ENCODE measurements at places on chromosomes 7 and 10. TPM values are rescaled to one million over a fixed set of nuclear protein-coding genes. Genes with fewer than 3 reads are reported as not detected.

- DNase-seq: no peak
These were observed 189.6 kb downstream of the CTTNBP2 start for GRCh38 chr7:117683430-117684175.

- no peak for DNase-seq
These were observed 54.8 kb downstream of the DGKI start for GRCh38 chr7:137791930-137792329.

GRCh38 chr7:112982441-112983063 lies 104.1 kb downstream of the GPR85 start:
- DNase-seq: no peak

DNA sequence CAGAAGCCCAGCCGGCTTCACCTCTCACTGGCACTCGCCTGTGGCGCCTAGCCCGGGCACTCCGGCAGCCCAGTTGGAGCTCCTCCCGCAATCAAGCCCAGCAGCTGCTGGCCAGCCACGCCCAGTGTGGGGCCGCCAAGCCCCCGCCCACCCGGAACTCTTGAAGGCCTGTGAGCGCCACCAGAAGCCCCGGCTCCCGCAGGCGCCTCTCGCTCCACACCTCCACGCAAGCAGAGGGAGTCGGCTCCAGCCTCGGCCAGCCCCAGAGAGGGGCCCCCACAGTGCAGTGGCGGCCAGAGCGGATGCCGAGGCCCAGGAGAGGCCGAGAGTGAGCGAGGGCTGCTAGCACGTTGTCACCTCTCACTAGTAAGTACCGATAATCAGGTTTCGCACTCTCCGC lies 240.7 kb downstream of the TFEC start:
- no peak for DNase-seq

DNA sequence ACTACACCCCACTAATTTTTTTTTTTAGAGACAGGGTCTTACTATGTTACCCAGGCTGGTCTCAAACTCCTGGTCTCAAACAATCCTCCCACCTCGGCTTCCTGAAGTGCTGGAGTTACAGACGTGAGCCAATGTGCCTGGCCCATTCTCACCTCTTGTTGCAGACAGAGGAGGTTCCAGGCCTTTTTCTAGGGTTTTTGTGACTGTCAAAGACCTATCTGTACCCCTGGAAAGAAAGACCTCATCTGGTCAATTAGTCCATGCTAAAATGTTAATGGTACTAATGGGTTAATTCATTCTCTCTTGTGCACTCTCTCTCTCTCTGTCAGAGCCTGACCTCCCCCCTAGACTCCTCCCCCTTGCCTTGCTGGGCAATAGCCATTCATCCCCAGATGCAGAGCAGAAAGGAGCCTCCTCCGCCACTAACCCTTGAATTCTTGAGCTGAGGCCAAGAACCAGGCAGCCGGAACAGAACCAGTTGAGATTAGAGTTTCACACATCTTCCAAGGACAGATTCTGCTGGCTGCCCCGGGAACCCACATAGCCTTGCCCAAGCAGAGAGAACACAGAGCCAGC lies 209.7 kb downstream of the SKIDA1 start:
- DNase-seq: peak; percentile 44

GRCh38 chr10:43436291-43437140 lies at the start of gene ZNF487:
Gene ZNF487 (plus strand): TSS chr10:43437111. CDS start chr10:43475814, 38,703 bp downstream.
- peak; percentile 92 for DNase-seq

DNA sequence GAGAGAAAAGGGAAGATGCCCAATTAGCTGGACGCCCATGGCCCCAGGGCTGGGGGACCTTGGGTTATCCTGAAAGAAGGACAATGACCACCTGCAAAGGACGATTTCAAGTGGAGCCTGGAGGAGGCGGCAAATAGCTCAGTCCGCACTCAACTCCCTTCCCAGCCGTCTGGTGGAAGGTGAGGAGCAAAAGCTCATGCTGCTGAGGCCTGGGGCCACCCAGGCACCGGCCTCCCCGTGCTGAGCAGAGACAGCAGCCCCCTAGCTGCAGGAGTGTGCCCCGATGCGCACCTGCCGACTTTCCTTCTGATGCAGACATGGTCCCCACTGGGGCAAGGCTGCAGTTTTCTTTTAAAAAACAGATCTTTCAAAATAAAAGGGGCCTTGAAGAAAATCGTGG lies 7.9 kb downstream of the FAM20C start:
- DNase-seq: no peak

DNA sequence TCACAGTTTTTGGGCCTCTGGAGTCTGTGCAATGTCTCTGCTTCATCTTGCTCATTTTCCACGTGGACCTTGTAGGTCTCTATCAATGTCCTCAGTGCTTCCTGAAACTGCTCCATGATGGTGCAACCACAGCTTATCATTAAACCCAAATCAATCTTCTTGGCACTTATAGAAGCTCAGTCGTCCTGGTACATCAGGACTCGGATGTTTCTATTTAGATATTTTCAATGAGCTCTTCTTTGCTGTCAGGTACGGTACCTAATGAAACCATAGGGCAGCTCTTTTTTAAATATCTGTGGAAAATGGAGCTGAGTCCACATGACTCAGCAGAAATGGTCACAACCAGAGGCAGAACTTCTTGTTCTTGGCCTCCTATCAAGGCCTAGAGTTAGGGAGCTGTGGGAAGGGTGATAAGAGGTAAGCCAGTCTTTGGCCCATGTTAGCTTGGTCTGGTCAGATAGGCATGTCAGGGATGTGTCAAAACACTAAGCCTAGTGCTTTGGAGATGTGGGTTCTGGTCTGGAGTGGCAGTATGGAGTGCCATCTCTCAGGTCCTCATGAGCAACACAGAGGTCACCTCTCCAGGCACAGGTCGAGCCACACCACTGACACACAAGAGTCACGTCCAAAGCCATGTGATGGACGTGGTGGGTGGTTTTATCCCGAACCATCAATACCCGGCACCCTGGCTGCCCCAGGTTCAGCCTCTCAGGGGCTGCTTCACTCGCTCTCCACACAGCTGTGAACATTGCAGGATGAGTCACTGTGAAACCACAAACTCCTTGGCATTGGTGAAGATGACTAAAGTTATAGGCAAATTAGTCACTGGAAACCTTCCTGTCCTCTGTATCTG lies 87.0 kb downstream of the TBXAS1 start:
- DNase-seq: no peak

DNA sequence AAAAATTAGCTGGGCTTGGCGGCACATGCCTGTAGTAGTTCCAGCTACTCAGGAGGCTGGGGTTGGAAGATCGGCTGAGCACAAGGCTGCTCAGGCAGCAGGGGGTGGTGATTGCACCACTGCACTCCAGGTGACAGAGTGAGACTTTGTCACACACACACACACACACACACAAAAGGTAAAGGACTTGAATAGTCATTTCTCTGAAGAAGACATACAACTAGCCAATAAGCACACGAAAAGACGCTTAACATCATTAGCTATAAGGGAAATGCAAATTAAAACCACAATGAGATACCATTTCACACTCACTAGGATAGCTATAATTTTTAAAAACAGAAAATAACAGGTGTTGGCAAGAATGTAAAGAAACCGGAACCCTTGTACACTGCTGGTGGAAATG lies 48.6 kb downstream of the HIP1 start:
- DNase-seq: no peak

GRCh38 chr10:132356621-132357195 lies 24.7 kb downstream of the LRRC27 start:
- DNase-seq: no peak

DNA sequence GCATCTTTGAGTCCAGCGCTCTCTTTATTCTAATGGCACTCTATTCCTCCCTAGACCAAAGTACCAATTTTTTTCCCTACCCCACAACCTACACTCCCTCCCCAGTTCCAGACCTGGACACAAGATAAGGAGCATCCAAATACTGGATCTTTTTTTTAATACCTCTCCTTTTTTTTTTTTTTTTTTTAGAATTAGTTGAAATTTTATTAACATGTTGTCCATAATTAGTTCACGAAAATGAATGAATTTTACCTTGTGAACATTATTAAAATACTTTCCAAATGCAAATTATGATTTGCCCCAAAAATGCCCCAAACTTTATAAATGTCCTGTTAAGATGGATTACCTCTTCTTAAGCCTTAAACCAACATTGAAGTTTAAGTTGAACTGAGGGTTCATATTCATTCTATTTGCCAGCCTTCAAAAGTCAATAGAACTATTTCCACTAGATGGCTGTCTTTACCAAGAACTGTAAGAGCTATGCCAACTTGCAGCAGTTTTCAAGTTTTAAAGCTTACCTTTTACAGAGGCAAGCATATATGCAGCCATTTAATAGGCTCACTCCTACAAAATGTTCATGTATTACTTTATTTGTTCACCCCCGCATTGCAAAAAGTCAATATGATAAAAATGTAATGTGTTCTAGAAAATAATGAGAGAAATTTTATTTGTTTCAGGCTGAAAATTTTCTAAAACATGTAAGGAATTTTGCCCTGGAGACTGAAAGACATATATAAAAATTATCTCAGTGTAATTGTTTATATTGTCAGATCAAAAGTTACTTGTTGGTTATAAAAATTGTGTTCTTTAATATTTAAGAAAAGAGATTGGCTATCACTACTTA lies 39.7 kb upstream of the TNKS2 start:
- peak; percentile 22 for DNase-seq

GRCh38 chr7:1503390-1503789 lies 799 bp downstream of the INTS1 start:
- DNase-seq: no peak

- DNase-seq: no peak
These were observed 90.3 kb downstream of the MMRN2 start for GRCh38 chr10:86867149-86867548.

DNA sequence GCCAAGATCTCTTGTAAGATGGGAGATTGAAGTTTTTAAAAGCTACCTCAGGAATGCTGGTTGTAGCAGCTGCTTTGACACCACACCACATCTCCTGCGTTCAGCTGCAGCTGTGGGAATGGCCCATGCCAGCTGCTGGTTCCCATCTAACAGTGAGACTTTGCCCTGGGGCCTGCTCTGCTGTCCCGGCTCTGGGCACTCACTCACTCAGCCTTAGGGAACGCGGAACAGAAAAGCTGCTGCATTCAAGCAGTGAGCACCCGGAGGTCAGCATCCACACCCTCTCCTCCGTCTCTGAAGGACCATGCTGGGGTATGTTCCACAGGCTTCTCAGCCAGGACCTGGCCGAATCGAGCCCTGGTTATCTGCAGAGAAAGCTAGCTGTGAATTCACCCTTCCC lies 197.1 kb upstream of the CXCL12 start:
- no peak for DNase-seq

DNA sequence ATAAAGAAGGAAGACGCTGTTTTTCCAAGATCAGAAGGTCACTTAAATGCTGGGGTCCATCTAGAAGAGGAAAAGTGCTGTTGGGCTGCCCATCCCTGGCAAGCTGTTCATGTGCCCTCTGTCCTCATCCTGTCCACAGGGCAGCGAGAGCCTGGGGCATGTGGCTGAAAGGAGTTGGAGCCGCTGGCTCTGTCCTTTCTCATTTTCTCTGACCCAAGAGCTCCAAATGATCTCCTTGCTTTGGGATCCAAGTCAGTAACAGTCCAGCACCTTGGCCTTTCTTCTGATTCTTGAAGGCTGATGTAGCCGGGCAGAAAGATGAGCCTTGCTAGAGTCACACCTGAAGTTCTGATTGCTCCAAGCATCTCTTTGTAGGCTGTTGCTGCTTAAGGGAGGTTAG lies 44.4 kb downstream of the SPDYE5 start:
- no peak for DNase-seq

DNA sequence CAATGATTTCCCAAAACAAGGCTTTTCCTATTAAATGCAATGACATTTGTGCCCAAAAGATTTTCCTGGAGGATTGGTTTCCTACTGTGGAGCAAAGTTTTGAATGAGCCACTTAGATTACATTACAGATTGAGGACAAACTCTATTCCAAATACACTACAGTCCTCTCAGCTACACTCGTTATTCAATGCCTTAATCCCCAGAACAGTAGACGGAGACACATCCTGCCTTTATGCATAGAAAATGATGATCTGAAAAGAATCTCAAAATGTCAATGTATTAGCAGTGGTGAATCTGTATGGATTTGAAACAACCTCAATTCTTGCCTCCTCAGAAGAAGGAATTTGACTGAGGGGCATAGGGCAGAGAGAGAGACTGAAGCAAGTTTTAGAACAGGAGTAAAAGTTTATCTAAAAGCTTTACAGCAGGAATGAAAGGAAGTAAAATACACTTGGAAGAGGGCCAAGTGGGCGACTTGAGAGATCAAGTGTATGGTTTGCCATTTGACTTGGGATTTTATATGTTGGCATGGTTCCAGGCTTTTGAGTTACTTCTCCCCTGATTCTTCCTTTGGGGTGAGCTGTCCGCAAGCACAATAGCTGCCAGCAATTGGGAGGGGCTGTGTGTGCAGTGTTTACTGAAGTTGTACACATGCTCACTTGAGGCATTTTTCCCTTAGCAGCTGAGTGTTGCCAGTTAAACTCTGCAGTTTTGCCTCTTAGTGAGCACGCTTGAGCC lies 891.9 kb upstream of the MBL2 start:
- peak; percentile 33 for DNase-seq

GRCh38 chr7:158244873-158245723 lies 342.5 kb downstream of the PTPRN2 start:
- DNase-seq: no peak

- DNase-seq: no peak
These were observed 30.3 kb downstream of the PTN start for GRCh38 chr7:137313201-137313600.

- no peak for DNase-seq
These were observed 1.4 kb downstream of the LANCL2 start for GRCh38 chr7:55366461-55367070.

DNA sequence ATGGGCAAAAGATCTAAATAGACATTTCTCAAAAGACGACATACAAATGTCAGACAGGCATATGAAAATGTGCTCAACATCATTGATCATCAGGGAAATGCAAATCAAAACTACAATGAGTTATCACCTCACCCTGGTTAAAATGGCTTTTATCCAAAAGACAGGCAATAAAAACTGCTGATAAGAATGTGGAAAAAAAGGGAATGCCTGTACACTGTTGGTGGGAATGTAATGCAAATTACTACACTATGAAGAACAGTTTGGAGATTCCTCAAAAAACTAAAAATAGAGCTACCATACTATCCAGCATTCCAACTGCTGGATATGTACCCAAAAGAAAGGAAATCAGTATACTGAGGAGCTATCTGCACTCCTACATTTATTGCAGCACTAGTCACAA lies 18.0 kb downstream of the GSDME start:
- no peak for DNase-seq

The TET1 gene
- 11.3 TPM for polyA plus RNA-seq

The PLPP4 gene
- not detected for polyA plus RNA-seq

The RNF148 gene
- polyA plus RNA-seq: not detected

The ASNS gene
- 13.9 TPM for polyA plus RNA-seq

The SFXN2 gene
- 4.2 TPM for polyA plus RNA-seq
